Activated CD8-positive, alpha-beta memory T cell treated with anti-CD3 and anti-CD28 coated beads for 4 hours (primary cell): ENCODE measurements at places on chromosomes 3 and 15.

DNA sequence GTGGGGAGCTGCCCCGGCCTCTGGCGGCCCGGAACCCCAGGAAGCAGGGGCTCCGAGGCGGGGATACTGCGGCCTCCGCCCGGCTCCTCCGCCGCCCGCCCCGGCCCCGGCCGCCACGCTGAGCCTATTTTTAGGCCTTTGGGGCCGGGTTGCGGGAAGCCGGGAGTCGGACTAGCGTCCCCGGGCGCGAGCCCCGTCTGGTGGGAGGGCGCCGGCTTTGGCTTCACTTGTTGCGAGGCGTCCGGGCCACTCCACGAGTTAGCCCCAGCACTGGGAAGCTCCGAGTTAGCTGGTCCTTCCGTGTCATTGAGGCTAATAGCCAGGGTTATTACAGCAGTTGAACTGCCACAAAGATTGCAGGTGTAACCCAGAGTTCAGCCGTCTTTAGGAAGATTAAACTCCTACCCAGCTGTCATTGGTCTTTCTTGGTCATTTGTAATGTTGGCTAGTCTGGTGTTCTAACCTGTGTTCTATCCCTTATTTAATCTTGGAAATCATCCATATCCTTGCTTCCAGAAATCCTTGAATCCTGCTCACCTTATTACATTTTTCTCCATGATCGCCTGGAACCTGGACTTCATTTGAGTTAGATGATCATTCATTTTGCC, 791 bp downstream of the GYG1 start:
- DNase-seq: no peak

DNA sequence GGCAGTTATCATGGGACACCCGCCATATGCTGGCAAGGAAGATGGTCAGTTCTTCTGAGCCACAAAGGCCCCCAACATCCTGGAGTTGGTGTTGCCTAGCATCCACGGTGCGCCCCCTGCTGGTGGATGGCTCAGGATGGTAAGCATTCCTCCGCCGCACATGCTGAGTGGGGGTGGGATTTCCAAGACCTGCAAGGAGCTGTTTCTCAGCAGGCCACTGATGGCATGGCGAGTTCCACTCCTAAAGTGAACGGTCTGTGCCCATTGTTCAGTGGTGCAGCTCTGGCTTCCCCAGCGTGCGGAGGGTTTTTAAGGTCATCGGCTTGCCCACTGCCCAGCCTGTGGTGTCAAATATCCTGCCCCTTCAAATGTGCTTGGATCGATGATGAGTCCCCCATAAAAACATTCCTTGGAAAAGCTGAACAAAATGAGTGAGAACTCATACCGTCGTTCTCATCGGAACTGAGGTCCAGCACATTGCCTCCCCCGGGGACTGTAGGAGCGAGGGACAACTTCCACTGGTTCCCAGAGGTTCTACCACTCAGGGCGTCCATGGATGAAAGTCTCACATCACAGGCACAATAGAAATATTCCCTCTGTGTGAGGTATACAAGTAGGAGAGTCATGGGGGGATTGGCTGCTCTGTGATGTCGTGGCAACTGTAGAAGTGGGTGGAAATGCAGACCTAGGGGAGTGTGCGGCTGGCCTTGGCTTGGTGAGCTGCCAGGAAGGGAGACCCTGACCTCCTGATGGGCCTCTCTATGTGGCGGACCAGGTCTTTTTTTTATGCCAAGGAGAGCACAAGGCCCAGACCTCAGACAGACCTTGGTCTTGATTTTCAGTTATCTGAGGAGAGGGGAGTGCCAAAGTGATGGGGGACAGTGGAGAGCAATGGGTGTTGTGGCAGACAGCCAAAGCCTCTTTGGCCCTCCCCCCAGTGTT, 102.0 kb downstream of the SNRPN start:
- no peak for DNase-seq

GRCh38 chr15:79846539-79846938, 50.3 kb downstream of the MTHFS start:
- no peak for DNase-seq

GRCh38 chr3:57152151-57153143, 12.7 kb downstream of the IL17RD start:
- DNase-seq: no peak

- DNase-seq: no peak
These were observed 447.3 kb upstream of the ARHGEF26 start for GRCh38 chr3:153673853-153674252.

- DNase-seq: no peak
These were observed 222.0 kb downstream of the PYDC2 start for GRCh38 chr3:191682961-191683360.

DNA sequence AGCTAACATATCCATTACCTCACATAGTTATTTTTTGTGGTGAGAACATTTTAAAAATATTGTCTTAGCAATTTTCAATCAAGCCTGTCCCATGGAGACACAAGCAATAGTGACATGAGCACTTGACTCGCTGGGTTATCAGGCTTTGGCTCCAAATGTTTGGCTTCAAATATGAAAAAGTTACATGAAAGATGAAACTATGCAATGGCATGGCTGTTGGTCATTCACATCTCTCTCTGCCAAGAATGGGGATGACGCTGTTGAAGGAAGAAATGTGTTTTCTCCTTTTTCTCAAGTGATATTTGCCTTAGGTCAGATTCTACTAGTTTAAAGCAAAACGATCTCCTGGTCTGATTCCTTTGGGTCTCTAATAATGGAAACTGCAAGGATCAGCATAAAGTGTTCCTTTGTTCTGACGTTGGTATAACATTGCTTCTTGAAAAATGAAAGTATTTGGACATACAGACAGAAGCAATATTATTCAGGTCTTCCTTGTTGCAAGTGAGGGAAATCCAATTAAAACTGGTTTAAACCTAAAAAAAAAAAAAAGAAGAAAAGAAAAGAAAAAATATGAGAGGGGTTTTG, 71.2 kb downstream of the SSUH2 start:
- no peak for DNase-seq
